ENCODE measurements at places on chromosomes 2 and 18. TPM values are rescaled to one million over a fixed set of nuclear protein-coding genes. Genes with fewer than 3 reads are reported as not detected.

The NGEF gene
- total RNA-seq: 1.3 TPM

The ICOS gene
- total RNA-seq: not detected

DNA sequence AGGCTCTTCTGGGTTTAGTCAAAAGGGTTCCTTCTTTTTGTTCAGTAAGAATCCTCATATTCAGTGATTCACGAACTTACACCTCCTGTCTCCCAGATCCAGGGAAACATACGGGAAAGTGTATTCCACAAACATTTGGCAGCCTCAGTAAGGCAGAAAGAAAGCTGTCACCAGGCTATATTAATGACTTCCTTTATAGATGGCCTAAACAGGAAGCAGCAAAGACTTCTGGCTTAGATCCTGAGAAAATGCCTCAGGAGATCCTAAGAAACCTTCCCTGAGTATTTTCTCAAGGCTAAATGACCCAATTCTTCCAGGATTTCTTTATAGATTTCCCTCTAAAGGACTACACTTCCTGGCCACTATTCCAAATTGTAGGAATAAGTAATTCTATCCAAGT lies 1995.5 kb upstream of the CELF4 start:
- no peak for DNase-seq

The IL1RL1 gene
- 0.09 TPM for total RNA-seq

- DNase-seq: no peak
Observed at GRCh38 chr2:147663153-147663961, 181.5 kb upstream of the ACVR2A start.

The RSAD2 gene
- total RNA-seq: 3.7 TPM

The CCDC150 gene
- 18.0 TPM for total RNA-seq

DNA sequence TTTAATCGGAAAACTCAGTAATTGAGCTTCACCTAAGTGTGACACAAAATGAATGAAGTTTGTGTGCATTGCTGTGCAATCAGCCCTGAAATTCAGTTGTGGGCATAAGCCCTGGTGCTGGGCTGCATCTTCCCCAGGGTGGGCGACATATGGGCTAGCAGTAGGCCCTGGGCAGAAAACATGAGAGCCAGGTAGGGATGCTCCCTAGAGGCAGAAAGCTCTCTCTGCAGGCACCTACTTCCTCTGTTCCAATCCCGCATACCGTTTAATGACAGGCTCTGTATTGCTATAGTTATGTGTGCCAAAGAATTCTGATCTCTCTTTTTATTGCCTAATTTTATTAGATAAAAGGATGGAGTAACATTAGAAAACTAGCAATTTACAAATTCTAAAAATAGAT lies 456.7 kb downstream of the NRXN1 start:
- DNase-seq: no peak

DNA sequence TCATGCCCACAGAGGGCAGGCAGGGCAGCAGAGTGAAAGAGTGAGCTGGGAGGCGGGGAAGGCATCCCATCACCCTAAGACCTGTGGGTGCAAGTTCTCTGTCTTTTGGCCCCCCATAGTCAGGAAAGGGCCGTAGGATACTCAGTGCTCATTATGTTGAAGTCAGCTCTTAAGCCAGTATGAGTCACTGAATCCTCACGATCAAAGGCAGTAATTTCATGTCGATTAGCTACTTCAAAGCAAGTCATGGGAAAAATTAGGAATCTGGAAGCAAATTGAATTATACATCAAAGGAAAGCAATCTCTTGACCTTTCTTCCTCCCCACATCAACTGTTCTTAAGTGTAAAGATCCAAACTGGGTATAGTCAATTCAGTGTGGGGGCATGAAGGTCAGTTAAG lies 178.9 kb downstream of the FHOD3 start:
- no peak for DNase-seq

DNA sequence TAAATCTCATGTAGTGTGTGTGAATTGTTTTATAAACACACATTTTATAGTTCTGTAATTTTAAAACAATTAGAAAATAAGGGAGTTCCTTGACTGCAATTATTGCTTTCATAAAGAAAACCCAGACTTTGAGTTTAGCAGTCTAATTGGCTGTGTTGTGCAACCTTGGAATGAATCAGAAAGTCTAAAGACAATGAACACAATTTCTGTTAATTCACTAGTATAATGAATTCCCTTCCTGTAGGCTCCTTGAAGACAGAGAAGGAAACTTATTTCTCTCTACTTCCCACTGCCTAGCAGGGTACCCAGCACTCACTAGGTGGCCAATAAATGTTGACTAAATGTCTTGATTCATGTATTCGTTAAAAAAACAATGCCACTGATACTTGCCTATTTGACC lies 79.9 kb downstream of the ANTXR1 start:
- DNase-seq: no peak

- DNase-seq: no peak
Observed at GRCh38 chr18:9619545-9619944, 5.2 kb upstream of the PPP4R1 start.

GRCh38 chr2:99445065-99445464 lies 44.8 kb downstream of the REV1 start:
- DNase-seq: no peak

- no peak for DNase-seq
Observed at GRCh38 chr2:222865301-222865700, 4.5 kb downstream of the ACSL3 start.

GRCh38 chr18:42414756-42415454 lies 459.9 kb downstream of the PIK3C3 start:
- DNase-seq: no peak

- no peak for DNase-seq
Observed at GRCh38 chr2:156625360-156626170, 189.4 kb downstream of the GPD2 start.

GRCh38 chr2:189854940-189855339 lies 70.7 kb downstream of the PMS1 start:
- no peak for DNase-seq

DNA sequence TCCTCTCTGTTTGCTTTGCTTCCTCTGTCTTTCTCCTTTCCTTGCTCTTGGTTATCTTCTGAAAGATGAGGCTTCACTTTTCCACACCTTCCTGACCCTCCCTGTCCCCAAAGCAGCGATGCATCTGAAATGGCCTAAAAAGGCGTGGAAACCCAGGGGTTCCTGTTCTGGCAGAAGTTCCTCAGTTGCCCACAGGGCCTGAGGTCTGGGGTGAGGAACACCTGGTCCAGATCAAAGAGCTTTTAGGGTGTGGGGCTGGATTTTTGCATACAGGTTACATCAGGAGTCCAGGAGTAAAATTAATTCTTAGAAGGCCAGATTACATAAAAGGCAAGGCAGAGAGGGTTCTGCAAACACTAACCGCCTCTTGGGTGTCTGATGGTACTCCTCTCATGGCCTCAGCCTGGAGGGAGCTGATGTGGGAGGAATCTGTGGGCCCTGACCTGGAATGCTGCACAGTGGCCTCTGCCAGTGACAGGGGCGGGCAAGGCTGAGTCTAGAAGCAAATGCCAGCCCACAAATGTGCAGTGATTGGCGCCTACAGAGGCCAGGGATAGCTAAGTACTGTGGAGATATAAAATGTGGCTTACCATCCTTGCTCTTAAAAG lies 41.8 kb downstream of the INPP4A start:
- no peak for DNase-seq

GRCh38 chr18:74139411-74139810 lies 8.2 kb downstream of the FBXO15 start:
- no peak for DNase-seq

GRCh38 chr18:22108674-22109073 lies 60.7 kb upstream of the GATA6 start:
- DNase-seq: no peak

Measured in mesothelial cell of epicardium (in vitro differentiated cells).